ENCODE measurements at places on chromosomes 13 and 19.

DNA sequence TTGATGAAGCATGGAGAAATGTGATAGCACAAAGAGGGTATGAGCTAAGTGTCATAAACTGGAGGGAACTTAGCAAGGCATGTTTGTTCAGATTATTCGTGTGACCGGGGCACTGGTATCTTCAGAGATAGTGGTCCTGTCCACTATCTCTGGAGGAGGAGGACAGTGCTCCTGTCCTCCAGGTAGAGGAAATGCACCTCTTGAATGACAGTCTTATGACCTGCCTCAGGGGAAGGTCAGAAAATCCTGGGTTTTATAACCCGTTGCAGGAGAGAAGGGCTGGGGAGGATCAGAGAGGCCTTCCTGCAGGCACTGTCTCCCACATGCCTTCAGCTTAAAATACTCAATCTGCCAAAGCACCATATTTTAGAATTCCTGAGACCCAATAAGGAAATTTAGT is 213.5 kb upstream of the UBL3 start:
- no peak for DNase-seq

DNA sequence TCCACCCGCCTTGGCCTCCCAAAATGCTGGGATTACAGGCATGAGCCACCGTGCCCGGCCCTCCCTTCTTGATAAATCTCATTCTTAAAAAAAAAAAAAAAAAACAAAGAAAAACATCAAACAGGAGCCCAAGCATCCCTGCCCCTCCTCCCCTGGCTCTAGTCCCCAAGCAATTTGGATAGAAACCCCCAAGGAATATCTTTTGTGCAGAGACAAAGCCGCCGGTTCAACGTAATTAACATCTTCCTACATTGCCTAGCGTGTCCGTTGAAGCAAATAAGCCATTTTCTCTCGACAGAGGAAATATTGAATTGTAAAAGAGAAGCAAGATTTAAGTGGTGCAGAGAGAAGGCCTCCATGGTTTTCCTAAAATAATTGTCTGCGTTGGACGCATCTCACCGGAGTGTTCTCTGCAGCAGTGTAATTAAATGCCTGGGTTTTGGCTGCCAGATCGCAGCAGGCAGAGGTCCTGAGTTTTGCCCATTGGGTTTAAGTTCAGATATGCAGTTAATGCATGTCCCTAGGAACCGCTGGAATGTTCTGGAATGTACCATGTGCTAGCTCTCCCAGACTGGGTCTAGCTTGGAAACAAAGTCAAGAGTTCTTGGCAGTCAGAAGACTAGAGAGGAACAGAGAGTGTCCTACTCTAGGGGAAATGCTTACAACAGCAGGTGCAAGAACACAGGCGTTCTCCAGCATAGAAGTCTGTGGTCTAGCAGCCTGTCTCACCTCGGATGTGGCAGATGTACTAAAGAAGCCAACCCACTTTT is 30.8 kb downstream of the PIN1 start:
- DNase-seq = no peak

DNA sequence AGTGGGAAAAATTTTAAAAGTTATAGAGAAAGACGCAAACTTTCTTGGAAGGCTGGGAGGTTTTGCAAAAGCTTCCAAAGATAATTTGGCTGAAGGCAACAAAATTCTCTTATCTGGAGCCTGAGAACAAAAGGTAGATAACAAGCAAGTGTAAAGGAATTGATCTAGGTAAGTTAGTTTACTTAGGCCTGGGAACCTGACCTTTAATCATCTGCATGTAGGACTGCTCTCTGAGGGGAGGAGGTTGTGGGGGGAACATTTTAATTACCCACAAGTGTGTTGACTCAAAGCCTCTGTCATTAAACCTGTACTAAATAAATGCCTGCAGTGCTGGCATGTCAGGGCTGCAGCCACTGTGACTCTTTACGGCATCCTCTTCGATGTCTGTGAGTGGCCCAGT is 532.3 kb upstream of the SLITRK5 start:
- no peak for DNase-seq

- DNase-seq = no peak
Observed at GRCh38 chr13:22945321-22946226, 235.2 kb upstream of the SGCG start.

GRCh38 chr19:43476606-43477005 is 11.2 kb upstream of the LYPD3 start:
- no peak for DNase-seq

DNA sequence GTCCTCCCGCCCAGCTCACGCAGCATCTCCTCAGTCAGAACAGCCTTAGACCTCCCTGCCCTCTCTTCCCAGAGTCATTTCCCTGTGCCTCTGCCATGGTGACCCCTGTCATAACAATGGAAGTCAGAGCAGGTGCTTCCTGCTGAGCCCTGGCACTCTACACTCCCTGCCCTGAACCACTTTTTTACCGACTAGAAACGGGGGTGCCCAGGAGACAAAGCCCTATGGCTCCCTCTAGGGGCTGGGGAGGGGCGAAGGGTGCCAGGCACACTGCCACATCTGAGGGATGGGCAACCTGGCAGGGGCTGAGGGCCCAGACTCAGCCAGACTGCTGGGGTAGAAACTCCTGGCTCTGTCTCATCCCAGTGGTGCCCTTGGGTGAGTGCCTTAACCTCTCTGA is 16.4 kb downstream of the ZNF574 start:
- DNase-seq = no peak

DNA sequence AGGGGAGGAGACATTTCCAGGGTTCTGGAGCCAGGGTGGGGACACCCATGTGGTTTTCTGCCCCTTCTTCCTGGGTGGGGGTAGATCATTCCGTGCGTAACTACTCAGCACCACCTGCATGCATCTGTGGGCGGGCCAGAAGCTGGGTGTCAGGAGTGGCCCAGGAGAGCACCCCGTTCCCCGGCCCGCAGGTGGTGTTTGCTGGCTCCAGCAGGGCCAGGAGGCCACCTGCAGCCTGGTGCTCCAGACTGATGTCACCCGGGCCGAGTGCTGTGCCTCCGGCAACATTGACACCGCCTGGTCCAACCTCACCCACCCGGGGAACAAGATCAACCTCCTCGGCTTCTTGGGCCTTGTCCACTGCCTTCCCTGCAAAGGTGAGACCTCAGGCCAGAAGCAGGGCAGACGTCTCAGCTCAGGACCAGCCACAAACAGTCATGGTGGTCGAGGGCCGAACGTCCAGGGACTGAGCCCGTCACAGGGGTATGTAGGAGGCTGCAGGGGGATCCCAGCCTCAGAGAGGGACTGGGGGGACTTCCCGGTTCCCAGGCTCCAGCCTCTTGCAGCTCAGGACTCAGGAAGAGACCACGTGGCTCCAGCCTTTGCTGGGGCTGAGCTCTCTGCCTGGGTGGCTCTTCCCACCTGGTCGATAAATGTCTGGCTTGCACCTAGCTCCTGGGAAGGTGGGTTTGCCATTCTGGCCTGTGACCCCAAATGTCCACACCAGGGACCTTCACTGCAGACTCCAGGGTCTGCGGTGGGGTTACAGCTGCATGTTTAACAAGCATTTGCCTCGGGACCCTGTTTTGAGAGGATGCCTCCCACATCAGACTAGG is 1.6 kb downstream of the FSTL3 start:
- no peak for DNase-seq
